ENCODE measurements at places on chromosomes 4 and X.

- DNase-seq: no peak
These were observed 584 bp downstream of the TMEM271 start for GRCh38 chr4:575281-576141.

GRCh38 chrX:119041175-119041574 is 31.6 kb upstream of the CT47C1 start:
- DNase-seq: no peak

GRCh38 chr4:89300499-89300898 is 7.1 kb downstream of the GPRIN3 start:
- DNase-seq: no peak

- no peak for DNase-seq
These were observed 14.7 kb downstream of the SORCS2 start for GRCh38 chr4:7206911-7207567.

DNA sequence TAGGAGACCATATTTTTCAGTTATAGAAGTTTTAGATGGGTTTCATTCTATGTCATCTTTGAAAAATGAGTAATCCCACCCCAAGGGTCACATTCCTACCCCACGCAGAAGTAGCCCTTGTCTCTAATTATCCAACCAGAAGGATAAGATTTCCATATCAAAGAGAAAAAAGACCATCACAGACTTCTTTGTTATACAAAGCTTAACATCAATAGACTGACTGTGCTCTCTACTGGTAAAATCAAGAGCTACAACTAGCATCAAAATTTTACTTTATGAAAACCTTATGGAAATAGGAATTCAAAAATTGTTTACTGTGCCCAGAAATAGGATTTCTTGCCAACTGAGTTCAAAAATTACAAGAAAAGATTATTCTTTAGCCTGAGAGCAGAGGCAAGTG is 24.9 kb downstream of the TNMD start:
- DNase-seq: no peak

GRCh38 chrX:153692611-153693156 is 5.0 kb downstream of the SLC6A8 start:
- no peak for DNase-seq
